ENCODE measurements at places on chromosomes 6 and 20.

DNA sequence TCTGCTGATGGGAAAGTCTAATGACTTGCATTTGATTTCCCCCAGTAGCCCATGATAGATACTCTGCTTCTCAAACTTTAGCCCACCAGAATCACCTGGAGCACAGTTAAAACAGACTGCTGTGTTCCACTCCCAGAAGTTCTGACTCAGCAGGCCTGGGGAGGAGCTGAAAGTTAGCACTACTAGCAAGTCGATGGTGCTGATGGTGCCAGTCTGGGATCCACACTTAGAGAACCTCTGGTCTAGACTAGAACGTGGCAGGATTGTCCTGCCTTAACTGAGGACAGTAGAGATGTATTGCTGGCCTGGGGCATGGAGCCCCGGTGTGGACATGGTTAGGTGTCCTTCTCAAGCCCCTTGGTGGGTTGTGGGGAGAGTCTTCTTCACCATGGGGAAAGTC is 8.7 kb downstream of the TOX2 start:
- no peak for DNase-seq

- no peak for DNase-seq
These were observed 174.7 kb upstream of the ZNF217 start for GRCh38 chr20:53768329-53768728.

DNA sequence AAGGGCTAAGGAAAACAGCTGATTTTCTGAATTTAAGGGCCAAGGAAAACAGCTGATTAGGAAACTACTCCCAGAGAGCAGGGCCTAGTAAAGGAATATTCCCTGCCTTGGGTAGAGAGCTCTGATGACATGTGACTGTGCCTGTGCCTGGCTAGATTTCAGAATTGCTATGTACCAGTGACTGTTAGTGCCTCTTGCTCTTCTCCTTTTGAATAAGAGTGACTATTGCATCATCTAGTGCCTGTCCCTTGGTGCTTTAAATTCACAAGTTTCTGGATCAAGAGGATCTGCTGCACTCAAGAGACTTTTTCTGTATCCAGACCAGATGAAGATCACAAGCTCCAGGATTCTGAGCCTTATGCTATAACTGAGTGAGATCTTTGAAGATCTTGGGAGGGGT is 332.9 kb downstream of the KIF16B start:
- DNase-seq, result no peak

GRCh38 chr20:33674294-33675135 is at the start of gene NECAB3:
Gene NECAB3, minus strand, starts transcription at chr20:33674428. Its CDS starts 76 bp downstream, at chr20:33674352.
- DNase-seq, result peak; percentile 88

GRCh38 chr6:152070556-152070955 is 263.1 kb downstream of the ESR1 start:
- DNase-seq, result no peak

DNA sequence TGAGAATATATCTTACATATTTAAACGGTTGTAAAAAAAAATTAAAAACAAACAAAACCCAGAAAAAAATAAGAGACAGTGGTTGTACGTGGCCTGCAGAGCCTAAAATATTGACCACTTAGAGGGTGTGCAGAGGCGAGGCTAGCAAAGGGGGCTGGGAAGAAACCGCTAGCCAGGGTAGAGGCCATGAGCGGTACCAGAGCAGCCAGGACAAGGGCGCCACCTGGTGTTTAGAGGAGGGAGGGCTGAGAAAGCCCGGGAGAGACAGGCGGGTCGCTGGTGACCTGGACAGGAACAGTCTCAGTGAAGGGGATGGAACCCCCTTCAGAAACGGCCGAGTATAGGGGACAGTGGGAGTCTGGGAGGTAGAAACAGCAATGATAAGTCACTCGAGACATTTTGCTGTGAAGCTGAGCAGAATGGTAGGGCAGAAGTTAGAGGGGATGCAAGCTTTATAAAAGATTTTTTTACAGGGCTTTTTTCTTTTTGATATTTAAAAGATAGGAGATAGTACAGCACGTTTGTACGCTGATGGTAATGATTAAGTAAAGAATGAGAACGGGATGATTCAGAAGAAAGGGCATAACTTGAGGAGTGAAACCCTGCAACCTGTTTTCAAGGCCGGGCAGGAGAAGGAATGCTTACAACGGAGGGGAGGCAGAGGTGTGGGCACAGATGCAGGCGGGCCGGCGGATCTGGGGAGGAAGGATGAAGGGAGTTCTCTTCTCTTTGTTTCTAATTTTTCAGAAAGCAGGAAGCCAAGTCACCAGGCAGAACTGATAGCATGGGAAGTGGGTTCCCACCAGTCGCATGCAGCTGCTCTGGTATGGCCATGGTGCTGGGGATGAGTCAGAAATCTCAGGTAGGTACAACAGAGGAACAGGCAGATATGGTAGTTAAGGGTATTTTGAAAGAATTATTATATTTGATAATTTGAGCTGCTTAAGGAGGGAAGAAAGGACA is 76.2 kb downstream of the FAM229B start:
- DNase-seq, result peak; percentile 84

GRCh38 chr20:61537239-61538182 is 285.4 kb downstream of the CDH4 start:
- DNase-seq, result no peak

DNA sequence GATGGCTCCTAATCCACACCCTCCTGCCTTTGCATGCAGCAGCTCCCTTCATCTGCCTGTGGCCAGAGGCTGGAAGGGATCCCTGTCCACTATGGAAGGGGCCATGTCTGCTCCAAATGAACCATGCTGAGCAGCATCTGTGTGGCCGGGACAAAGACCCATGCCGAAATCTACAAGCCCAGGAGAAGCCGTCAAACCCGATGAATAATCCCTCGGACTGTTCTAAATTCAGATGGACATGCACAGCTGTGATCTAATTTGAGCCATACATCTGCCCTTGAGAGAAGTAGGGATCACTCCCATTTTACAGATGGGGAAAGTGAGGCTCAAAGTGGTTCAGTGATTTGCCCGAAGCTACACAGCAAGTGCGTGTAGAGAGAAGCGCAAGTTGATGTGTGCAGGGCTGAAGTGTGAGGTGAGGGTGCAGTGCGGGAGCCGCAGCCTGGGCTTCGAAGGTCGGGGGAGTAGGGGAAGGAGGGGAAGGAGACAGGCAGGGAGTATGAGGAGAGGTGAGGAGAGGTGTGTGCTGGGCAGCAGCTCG is 22.6 kb upstream of the CDH22 start:
- no peak for DNase-seq

DNA sequence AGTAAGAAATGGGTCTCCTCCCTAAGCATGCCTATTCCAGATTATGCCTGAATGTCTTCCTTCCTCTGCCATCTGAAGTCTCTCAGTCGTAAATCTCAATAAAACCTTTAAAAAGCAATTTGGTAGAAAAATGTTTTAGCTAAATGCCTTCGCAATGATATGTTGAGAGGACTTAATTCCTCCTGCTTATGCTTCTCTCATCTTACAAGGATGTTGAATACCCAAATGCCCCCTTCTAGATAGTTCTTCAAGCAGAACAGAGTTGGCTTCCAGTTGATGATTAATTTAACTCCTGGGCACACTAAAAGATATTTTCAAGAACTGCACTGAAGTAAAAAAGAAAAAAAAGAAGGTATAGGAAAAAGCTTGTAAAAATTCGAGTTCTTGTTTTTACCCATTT is 275.0 kb upstream of the SPTLC3 start:
- DNase-seq, result no peak

DNA sequence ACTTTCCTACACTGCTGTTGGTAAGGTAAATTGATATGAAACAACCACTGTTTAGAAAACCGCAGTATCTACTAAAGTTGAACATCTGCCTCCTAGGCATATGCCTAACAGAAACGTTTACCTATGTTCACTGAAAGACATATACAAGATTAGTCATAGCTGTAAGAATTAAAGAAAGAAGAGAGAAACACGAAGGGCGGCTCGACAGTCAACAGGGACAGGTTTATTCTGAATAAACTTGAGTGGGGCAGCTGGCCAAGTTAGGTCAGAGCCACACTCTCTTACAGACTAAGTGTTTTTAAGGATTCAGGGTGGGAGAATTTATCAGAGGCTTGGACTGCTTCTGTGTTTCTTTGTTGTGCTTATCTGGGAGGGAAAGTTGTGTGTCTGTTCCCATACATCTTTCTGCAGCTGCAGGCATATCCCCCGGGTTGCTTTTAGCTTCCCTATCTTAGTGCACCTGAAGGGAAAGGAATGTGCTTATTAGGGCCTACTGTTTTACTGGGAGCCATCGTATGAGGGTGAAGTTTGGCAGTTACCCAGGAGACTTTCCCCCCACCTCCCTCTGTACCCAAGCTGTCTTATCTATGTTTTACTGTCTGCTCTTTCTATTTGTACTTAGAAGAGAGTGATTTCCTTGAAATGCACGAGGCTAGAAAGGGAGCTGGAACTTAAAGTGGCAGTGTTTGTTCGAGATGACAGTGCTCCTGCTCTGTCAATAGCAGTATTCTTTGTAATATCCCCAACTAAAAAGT is 20.4 kb downstream of the PROCR start:
- no peak for DNase-seq

DNA sequence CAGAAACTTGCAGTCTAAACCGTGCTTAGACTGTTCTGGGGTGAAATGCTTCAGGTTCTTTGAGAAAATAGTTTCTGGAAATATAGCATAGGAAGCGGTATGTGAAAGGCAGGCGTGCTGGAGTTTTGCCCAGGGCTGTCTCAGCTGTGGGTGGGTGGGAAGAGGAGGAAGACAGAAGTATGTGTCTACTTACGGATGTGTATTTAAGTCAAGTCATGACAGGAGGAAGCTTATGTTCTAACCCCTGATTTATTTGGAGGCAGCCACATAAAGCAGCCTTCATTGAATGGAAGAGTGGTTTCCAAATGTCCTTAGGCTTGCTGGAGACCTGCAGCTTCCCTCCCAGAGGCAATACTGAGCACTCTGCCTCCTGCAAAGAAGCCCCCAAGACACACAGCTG is 345.8 kb upstream of the PRND start:
- DNase-seq, result no peak

DNA sequence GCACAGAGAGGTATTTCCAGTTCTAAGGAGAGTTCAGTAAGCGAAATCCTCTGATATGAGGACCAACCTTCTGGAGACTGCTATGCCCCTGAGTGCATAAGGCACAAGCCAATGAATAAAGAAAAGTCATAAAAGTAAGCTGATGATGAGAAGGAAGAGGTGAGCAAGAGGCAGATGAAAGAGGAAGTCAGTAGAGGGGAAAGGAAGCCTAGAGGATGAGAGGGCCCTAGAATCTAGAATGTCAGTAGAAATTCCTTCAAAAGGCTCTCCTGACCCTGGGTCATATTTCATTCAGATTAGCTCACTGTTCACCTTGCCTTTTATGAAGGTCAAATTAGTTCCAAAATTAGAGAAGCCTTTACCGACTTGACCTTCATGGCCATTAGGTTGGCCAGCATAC is 209.2 kb downstream of the CD83 start:
- no peak for DNase-seq

- no peak for DNase-seq
These were observed 97.8 kb downstream of the HFE start for GRCh38 chr6:26185004-26185403.

DNA sequence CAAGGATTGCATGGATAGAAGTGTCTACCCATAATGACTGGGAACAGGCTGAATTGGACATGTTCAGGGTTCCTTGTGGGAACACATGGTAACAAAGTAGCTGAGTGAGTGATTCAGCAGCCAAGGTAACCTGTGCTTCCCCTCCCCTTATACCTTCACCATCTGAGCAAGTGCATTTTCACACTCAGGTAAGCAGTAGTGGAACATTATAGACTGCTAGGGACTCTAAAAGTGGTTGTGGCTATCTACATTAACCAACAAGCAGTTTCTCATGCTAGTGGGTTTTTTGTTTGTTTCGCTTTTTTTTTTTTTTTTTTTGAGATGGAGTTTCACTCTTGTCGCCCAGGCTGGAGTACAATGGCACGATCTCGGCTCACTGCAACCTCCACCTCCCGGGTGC is 41.4 kb downstream of the KIZ start:
- DNase-seq, result no peak
